Skin of body (tissue), 3 donors: ENCODE measurements at places on chromosomes 2 and 18. TPM values are rescaled to one million over a fixed set of nuclear protein-coding genes. Genes with fewer than 3 reads are reported as not detected.
A peak's percentile ranks its signal among the peaks of the same experiment; 100 is the strongest.

The UBXN2A gene
- 18.8 TPM for total RNA-seq

- no peak for DNase-seq
Measured at GRCh38 chr2:109554758-109555157, 59.0 kb downstream of the SEPTIN10 start.

DNA sequence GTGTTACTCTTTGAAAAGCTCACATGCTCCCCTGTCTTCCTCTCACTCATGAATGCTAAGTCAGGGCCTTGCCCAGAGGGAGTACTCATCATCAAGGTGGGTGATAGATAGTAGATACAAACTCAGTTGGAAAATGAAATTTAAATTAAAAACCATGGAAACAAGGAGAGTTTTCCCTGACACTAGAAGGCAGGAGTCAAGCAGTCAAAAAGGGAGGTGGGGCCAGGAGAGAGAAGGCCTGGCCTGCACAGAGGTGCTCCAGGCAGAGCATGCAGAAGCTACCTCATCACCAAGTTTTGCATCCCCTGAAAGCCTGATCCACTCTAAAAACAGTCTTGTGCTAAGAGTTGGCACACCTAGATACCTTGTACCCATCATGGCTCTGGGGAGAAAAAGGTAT lies 143.7 kb downstream of the MYO5B start:
- no peak for DNase-seq

- DNase-seq = no peak
Measured at GRCh38 chr2:24816404-24816803, 23.2 kb downstream of the CENPO start.

- no peak for DNase-seq
Measured at GRCh38 chr2:229376866-229377265, 105.8 kb upstream of the PID1 start.

GRCh38 chr2:157838442-157839161 lies 37.5 kb downstream of the ACVR1 start:
- DNase-seq = peak; percentile 81

GRCh38 chr2:106205488-106205887 lies 11.4 kb upstream of the UXS1 start:
- DNase-seq = no peak

DNA sequence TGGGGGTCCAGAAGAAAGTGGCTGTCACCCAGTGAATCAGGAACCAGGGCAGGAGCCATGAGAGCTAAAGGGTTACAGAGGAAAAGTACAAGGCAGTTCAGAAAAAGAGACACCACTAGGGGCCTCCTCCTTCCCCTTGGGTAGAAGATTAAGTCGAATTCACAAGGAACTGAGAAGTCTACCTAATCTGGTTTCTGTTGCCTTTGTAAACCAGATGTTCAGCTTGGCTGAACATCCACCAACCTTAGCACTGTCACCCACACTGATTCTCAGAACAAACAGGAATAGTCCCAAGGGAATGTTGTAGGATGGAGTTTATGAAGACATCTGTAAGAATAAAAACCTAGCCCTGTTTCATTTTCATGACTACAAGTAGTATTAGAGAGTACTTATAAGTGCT lies 90.4 kb upstream of the NOSTRIN start:
- no peak for DNase-seq

- no peak for DNase-seq
Measured at GRCh38 chr2:43519643-43520221, 76.1 kb downstream of the THADA start.

GRCh38 chr2:236670235-236670620 lies 100.6 kb downstream of the ACKR3 start:
- DNase-seq = no peak

DNA sequence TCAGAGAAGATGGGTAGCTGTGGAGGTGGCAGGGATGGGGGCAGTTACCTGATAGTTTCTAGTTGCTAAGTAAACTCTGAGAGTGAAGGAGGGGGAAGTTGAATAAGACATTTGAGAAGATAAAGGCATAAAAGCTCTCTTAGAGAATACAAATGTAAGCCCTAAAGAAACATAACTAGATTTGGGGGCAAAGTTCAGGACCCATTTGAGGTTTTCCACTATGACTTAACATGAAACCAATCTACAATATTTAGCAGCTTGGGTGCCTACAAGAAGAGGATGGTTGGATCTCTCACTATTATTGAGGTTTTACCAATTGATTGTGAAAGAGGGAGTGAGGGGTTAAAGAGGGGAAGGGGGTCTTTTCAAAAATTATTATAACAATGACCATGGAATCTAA lies 34.4 kb upstream of the LYPD6 start:
- DNase-seq = no peak

DNA sequence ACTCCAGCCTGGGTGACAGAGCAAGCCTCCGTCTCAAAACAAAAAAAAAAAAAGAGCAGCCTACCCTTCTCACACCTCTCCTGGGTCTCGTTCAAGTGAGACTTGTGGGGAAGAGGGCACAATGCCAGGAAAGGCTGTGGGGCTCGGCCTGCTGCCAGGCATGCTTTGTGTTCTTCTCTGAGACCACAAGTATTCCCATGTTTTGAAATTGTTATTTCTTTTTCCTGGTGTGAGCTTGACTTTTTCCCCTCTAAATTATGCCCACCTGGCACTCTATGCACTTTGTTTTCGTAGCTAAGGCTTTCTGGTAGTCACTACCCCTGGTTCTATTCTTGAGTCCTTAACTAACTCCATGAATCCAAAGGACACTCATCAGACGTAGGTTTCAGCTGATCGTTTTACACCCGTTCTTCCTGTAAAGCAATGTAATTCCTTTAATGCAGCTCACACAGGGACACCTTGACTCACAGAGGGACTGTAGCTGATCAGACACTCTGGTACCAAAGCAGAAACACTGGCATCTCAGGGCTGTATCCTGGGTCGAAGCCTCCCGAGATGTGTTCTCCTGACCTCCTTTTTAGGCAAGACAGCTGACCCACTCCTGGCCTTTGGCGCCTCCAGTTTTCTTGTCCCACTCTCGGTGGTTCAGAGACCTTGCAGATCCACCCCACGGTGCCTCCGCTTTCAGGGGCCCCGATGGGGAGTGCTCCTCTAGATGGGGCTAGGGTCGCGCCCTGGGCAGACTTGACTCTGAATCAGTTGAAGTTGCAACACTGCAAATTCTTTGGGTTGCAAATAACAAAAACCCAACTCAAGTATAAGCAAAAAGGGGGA lies 193.3 kb upstream of the AGAP1 start:
- DNase-seq = peak; percentile 16

DNA sequence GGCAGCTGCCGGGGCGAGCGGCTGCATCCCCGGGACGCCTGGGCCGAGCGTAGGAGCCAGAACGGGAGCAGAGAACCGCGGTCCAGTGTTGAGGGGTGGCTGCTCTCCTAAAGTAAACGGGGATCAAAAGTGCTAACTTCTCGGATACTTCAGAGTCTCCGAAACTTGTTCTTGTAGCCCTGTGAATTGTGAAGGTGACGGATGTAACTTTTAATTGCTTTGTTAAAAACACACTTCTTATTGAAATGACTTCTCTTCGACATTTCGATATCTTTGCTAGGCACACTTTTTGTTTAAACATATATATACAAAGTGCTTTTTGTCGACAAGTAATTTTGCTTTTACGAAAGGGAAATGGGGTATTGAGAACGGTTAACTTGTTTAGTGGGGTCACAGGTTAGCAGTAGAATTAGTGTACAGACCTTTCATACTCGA lies 540 bp downstream of the ATP9B start:
- peak; percentile 58 for DNase-seq

DNA sequence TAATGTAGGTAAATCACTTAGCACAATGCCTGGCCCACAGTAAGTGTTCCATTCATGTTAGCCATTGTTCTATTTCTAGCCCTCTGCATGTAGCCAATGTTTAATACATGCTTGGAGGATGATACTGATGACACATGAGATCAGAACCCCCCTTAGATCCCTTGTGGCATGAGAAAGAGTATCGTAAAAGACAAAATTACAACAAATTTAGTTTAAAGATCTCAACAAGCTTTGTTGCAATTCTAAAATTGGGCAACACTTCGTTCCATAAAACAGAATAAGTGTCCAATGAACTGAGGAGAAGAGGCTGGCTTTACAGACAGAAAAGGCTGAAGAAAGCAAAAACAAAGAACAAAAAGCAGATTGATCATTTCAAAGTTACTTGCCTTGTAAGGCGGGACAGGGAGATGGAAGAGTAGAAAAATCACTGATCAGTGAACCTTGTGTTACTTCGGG lies 148.7 kb upstream of the SLC1A4 start:
- DNase-seq = no peak

The CDH2 gene
- 5.4 TPM for total RNA-seq

- no peak for DNase-seq
Measured at GRCh38 chr2:171541202-171541887, 19.1 kb downstream of the CYBRD1 start.

DNA sequence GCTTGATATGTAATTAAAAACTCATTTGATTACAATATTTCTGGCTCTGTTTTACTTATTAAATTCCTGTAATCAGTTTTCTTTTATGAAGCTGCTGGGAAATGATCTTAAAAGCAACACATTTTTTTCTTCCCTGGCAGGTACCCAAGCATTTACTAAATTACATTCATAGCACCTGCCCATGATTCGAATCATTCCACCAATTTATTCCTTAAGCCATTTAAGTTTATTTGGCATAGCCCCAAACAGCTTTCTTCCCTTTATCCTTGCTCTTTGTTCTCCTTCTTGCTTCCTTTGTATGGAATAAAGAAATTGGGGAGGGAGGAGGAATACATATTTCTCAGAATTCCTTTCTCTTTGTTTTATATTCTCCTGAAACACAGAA lies 241.3 kb downstream of the AGPS start:
- DNase-seq = no peak

DNA sequence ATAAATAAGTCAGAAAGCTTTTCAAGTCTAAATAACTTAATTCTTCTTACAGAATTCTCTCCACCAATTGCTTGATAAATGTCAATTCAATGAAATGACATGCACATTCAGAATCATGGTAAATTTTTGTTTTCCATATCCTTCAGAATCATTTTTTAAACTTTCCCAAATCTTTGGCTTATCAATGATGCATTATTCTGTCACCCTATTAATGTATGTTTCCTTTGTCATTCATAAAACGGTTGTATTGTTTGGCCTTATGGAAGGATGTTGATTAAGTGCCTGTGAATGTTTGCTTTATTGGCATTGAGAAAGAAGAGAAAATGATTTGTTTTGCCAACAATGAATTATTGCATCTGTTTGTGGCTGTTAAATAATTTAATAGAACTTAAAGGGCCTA lies 260.9 kb downstream of the PLCL1 start:
- no peak for DNase-seq

The BCL2 gene
- 32.2 TPM for total RNA-seq

DNA sequence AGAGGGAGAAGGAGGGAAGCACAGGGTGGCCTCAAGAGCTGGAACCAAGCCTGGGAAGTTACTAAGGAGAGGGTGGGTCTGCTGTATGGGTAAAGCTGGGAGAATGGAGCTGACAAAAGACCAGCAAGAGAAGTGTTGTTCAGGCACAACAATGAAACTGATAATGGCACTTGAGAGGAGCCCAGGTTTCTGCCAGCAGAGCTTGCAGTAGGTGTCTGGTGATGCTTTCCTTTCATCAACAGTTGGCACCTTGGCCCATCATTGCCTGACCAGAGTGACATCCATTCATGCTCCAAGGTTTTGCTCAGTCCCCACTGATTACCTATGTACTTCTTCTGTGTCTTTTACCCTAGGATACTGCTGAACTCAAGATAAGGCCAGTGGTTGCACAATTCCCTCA lies 92.9 kb upstream of the CXCR4 start:
- no peak for DNase-seq

GRCh38 chr2:234378440-234378839 lies 118.4 kb downstream of the ARL4C start:
- no peak for DNase-seq

DNA sequence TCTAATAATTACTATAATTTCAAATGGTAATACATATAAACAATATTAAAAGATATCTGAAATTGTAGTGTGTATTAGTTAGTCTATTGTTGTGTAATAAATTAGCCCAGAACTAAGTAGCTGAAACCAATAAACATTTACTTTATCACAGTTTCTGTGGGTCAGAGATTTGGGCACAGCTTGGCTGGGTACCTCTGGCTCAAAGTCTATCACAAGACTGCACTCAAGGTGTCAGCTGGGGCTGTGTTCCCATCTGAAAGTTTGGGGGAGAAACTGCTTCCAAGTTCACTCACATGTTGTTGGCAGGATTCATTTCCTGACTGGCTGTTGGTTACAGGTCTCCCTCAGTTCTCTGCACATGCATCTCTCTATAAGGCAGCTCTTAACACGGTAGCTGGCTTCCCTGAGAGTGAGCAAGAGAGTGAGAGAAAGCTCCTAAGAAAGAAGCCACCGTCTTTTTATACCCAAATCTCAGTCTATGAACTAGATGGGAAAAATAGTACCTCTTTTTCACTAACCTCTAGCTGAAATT lies 25.6 kb upstream of the WIPF1 start:
- no peak for DNase-seq

The RAX gene
- 0.39 TPM for total RNA-seq

DNA sequence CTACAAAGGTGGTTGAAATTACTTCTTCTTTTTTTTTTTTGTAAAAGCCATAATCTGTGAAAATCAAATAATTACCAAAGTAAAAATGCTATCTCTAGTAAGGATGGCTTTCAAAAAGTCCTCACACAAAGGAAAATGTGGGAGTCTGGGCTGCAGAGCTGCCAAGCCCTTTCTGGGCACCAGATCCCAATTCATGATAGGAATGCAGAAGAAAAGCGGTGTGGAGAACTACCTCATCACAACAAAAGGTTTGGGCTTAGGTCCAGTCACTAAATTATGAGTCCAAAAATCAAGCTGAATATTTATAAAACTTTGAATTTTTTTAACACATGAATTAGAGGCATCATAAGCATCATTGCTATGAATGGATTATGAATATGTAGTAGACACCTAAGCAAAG lies 30.8 kb upstream of the EPHA4 start:
- no peak for DNase-seq

DNA sequence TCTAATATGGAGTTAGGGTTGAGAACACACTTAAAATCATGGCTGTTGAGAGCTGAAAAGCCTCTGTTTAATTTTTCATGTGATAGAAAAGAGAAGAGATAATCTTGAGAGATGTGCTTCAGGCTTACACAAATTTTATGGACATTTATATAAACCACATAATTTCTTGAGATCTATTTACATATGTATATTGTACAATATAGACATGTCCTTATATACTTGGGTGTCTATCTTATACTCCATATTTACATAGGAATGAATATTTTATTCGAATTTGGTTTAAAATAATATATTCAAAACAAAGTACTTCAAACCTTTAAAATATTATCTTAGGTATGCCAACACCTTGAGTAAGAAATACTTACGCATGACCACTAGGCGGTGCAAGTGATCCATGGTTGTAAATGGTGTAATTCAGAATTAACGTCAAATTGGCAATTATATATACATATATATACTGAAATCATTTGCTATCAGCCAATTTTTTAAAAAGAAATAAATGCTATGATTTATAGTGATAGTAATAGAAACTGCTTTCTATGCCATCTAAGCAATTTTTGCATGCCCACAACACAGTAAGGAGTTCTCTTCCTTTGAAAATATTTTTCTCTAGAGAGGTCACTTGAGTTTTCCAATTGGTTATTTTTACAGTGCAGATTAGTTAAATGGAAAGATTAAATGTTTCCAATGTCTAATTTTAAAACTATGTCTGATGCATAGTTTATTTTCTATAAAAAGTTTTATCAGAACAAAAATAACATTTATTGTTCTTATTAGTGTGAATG lies 37.6 kb upstream of the SPAG16 start:
- DNase-seq = no peak
